ENCODE measurements at places on chromosomes 12 and 14. TPM values are rescaled to one million over a fixed set of nuclear protein-coding genes. Genes with fewer than 3 reads are reported as not detected.

The ADAM21 gene
- total RNA-seq = not detected

GRCh38 chr12:11953523-11953922 lies 117.2 kb upstream of the BCL2L14 start:
- H3K27ac ChIP-seq = no peak overlapping the region
- no peaks in the 10 kb centered on the region for H3K36me3 ChIP-seq
- no peak for DNase-seq
- H3K4me3 ChIP-seq = no peak overlapping the region

GRCh38 chr12:88578276-88579160 lies 1.8 kb downstream of the KITLG start:
- peak overlapping the region; percentile 70 for H3K27ac ChIP-seq
- H3K4me3 ChIP-seq = peak overlapping the region; percentile 78
- H3K27me3 ChIP-seq = no peaks in the 10 kb centered on the region
- DNase-seq = no peak
- peaks cover 56% of the 10 kb centered on the region for H3K4me1 ChIP-seq

DNA sequence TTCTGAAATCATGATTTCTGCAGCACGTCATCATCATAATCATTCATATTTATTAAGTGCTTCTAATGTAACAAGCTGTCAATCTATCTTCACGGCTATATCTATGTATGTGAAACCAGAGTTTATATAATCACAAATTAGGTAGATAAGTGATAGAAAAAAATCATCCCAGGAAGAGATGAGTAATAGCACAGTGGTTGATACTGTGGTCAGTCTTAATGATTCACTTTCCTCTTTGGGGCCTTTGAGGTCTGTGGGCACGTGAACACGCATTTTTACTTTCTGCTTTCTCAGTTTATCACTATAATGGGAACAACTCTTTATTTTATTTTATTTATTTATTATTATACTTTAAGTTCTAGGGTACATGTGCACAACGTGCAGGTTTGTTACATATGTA lies 265.9 kb upstream of the NOVA1 start:
- no peak overlapping the region for H3K27ac ChIP-seq
- DNase-seq = no peak
- no peak overlapping the region for H3K4me3 ChIP-seq
- no peaks in the 10 kb centered on the region for H3K4me1 ChIP-seq
- H3K27me3 ChIP-seq = no peaks in the 10 kb centered on the region

- no peaks in the 10 kb centered on the region for H3K27me3 ChIP-seq
- H3K4me3 ChIP-seq = no peak overlapping the region
- H3K4me1 ChIP-seq = peaks cover 11% of the 10 kb centered on the region
- DNase-seq = no peak
- no peak overlapping the region for H3K27ac ChIP-seq
- H3K36me3 ChIP-seq = no peaks in the 10 kb centered on the region
Observed at GRCh38 chr14:60169722-60170121, 4.5 kb upstream of the DHRS7 start.

All from tibial nerve (tissue), 4 donors.